ENCODE measurements at places on chromosomes 1 and 21. TPM values are rescaled to one million over a fixed set of nuclear protein-coding genes. Genes with fewer than 3 reads are reported as not detected.

GRCh38 chr1:109977225-109977624 is 7.3 kb upstream of the AHCYL1 start:
- DNase-seq = no peak

- DNase-seq = no peak
These were observed 156.9 kb downstream of the EDEM3 start for GRCh38 chr1:184597650-184598357.

DNA sequence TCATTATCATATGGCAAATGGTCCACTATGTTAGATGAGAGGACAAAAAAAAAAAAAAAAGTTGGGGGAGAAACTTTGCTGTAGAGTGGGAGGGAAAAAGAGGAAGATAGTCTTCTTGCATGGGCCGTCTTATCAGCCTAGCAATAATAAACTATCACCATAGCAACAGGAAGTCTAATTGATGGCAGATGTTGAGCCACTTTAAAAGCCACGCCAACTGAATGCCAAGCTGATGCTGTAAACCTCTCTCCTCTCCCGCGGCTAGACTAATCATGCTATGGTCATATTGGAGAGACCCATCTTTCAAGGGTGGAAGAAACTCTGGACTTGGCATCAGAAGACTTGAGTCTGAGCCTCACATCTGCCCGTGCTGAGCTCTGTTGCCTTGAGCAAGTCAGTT is 122.2 kb upstream of the HOOK1 start:
- DNase-seq = no peak

DNA sequence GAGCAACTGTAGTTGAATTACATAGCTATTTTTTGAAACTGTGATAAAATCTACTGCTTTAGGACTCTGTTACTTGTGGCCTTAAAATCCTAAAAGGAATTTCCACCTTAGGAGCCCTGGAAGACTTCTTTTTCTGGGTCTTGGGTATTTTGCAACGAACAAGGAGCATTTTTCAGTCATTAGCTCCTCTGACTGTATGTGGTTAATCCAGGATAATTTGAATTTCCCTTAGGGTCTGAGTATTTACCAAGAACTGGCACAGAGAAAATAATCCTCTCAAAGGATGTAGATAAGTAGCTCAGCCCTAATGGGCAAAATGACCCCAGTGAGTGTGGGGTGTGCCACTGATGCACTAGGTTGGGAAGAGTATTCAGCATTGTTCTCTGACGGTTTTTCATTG is 170.4 kb downstream of the VAV3 start:
- DNase-seq = no peak

GRCh38 chr1:3069491-3070308 is 697 bp downstream of the PRDM16 start:
- DNase-seq = peak; percentile 40

DNA sequence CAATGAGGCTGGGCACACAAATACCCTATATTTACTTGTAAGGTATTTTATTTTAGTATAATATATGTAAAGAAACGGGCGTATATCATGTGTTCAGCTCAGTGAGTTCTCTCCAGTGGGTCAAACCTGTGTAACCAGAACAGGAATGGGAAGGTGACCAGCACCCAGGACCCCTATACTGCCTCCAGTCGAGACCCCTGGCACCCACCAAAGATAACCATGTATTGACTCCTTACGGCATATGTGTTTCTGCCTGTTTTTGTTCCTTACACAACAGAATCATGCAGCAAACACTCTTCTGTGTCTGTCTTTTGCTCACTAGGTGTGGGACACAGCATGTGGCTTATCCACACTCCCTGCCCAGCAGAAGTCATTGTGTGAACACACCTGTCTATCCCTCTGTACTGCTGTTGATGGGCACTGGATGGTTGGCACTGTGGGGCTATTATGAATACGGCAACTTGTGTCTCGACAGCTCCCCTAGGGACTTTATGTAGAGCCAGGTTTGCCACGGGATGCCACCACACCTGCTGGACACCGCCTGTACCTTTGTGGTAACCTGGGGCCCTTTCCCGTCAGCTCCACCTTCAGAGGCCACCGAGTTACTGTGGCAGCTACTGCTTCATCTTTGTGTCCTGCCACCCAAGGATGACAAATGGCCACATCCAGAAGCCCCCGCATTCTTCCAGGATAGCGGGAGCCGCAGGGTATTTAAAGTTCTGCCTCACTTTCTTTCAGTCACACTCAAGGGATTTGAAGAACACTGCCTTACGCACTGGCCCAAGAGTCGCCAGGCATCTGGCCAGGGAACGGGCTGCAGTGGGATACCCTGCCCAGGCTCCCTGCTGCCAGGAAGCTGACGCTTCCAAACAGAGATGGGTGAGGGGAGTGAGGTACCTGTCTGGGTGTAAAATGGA is 23.5 kb upstream of the C2CD2 start:
- DNase-seq = no peak

DNA sequence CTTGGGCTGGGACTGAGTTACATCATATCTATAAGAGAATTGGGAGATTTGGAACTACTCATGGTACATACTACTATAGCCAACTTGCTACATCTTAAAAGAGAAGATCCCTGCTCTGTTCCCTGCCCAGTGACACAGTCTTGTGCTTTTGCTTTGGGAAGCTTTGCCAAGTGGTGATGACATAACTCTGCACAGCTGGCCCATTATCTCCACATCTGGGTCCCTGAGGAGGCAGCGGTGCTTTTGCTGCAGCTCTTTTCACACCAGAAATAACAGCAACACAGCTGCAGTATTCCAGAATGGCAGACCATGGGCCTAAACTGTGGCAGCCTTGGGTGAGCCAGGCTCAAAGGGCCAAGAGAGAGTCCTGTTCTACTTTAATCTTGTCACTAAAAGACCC is 296.0 kb downstream of the HHAT start:
- no peak for DNase-seq

DNA sequence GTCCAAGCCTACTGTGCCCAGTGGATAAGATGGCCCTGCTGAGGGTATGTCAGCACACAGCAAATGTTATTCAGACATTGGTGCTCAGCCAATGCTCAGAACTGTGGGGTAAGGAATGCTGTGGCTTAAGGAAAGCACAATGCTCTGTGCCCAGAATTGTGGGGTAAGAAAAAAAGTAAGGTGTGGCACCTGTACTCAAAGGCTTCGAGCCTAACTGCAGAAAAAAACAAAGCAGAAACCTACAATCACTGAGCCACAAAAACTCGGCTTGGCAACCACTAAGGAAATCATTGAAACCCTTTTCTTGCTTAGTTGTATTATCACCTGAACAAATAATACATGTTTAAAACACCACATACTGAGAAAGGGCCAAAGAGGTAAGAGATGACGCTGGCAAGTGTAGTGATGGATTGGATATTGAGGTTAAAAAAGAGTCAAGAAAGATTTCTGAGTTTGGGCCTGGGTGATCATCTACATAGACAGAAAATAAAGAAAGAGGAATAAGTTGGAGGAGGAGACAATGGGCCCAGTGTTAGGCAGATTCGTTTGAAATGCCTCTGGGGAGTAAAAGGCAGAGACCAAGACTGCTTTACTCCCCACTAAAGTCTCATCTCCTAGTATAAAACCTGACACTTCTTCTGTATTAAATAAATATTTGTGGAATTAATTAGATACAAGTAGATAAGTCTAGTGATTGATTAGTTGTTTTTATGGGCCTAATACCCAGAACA is 25.9 kb upstream of the ATP1A1 start:
- no peak for DNase-seq

GRCh38 chr1:243490748-243491686 is 235.2 kb downstream of the SDCCAG8 start:
- no peak for DNase-seq

DNA sequence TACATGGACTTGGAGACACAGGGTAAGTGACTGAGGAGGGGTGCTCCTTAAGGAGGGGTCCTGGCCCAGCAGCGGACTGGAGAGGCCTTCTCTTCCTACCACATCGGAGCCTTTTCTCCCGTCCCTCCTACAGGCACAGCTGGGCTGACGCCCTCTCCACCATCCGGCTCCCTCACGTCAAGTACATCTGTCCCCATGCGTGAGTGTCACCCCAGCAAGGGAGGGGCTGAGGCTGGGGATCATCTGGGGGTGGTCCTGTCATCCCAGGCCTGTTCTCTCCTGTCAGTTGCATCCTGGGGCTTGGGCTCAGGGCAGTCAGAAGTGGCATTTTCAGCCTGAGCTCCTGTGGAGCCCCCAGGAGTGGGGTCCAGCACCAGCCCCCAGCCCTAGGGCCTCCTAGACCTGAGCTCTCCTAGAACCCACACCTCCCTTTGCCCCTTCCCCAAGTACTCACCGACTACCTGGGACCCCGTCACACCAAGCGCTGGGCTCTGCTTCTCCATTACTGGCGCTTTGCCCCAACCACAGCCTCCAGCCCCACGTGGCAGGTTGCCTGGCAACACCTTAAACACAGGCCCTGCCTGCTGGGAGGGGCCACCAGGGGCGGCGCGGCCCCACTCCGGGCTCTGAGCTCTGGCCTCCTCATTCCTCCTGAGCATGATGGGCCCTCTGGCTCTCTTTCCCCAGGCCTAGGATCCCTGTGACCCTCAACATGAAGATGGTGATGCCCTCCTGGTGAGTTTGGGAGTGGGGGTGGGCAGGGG is 2.3 kb downstream of the LYPLA2 start:
- no peak for DNase-seq

DNA sequence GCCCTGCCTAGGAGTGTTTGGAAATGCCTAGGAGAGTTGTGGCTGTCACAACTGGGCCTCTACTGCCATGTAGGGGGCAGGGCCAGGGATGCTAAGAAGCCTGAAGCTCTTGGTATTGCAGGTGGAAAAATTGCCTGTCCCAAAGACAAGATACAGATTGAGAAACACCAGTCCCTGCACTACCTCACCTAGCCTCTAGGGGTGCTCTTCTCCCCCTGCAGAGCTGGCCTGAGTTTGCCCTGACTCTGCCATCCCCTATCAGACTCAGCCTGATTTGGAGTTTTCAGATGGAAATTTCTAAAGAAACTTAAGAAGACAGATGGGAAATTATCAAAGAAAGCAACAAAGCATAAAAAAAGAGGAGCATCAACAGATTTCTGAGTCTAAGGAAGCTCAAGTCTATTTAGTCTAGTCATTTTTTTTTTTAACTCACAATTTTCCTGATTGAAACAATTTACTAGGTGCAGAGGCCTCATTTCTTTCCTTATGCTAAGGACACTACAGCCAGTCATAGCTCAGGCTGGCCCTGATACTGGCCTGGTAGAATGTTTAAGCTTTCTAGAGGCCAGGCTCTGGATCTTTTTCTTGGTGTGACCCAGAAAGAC is 61.4 kb upstream of the LRRN2 start:
- DNase-seq = peak; percentile 68

DNA sequence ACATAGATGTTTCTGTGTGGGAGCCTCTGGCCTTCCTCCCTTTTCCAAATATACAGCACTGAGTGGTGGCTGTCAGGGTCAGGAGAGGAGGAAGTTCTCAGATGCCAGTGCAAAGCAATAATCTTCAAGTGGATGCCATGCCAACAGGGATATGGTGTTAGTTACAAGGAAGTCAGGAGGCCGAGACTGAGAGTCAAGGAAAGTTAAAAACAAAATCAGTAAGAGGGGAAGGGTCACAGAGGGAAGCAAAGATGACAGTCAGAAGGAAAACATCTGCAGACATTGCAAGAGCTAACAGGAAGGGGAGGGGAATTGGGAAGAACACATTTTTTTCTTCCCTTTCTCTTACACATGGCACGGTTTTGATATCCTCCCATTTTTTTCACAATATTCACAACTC is 691.4 kb downstream of the ADGRL2 start:
- no peak for DNase-seq

GRCh38 chr1:15195420-15196052 is 42.0 kb downstream of the TMEM51 start:
- DNase-seq = no peak

DNA sequence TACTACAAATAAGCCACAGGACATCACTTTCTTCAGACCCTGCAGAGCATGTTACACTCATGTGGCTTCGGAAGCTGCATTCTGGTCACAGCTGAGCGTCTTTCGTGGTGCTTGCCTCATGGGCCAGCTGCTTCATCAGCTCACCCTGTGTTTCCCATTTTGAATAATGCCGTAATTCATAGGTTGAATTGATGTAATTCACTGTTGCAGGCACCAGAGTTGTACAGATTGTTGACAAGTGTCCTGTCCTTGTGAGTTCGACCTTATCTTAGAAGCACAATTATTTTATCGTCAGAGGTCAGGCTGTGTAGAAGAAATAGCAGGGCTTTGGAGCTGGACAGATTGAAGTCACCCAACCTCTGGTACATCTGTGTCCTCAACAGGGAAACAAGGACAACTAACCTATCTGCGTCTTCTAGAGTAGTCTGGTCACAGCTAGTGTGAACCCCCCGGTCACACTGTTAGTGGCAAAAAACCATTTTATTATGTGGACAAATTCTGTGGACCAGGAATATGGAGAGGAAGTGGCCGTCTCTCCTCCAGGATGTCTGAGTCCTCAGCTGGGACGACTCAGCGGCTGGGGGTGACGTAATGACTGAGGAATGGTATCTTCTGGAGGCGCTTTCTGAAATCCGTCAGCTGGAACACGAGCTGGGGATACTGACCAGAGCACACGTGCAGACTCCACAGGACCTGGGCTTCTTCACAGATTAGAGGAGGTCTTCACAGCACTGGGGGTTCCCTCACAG is 17.8 kb downstream of the PKNOX1 start:
- DNase-seq = no peak

DNA sequence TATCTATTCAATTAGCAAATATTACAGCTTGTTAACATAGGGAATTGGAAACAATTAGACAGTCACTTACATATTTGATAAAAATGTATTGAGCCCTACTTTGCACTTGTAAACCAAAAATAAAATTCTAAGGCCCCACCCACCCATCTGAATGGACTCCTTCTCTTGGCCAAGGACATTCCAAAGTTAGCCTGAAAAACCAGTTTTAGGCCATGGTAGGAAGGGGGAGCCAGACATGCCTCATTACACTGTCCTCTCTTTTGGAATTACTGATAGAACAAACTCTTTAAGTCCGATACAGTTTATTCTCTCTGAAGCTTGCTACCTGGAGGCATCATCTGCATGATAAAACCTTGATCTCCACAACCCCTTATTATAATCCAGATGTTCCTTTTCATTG is 28.0 kb upstream of the TSPAN2 start:
- DNase-seq = no peak

DNA sequence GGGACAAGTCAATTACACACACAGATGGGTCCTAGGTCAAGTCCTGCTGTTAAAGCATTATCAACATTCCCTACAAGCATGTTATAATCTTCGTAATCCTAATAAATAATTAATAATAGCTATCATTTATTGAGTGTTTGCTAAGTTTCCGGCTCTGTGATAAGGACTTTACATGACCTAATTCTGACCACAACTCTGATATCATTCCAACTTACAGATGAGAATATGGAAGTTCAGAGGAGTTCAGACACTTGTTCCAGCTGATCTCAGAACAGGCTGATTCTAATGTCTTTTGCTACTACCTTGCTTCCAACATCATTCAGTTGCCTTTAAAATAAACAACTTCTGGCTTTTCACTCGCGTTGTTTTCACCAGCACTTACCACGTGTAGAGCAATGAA is 770.1 kb upstream of the CXADR start:
- no peak for DNase-seq

GRCh38 chr1:225845571-225846259 is 35.8 kb downstream of the EPHX1 start:
- peak; percentile 88 for DNase-seq

Gene MAP1LC3C
- total RNA-seq = 0.49 TPM

Gene NR5A2
- 2.0 TPM for total RNA-seq

Gene OR2T8
- total RNA-seq = not detected

Gene CLCA4
- total RNA-seq = not detected

Gene RGS16
- total RNA-seq = 37.2 TPM

Gene SLC5A9
- not detected for total RNA-seq

Gene SPATA6
- 11.3 TPM for total RNA-seq

Gene SPATA46
- total RNA-seq = not detected

Gene HHAT
- 2.3 TPM for total RNA-seq

Data from glutamatergic neuron (in vitro differentiated cells).